ENCODE measurements at places on chromosomes 11 and 22. TPM values are rescaled to one million over a fixed set of nuclear protein-coding genes. Genes with fewer than 3 reads are reported as not detected.

ANO3 gene
- 2.2 TPM for total RNA-seq

LDHAL6A gene
- total RNA-seq = not detected

- DNase-seq = no peak
Observed at GRCh38 chr11:70298243-70298915, 27.9 kb downstream of the PPFIA1 start.

RASD2 gene
- total RNA-seq = 0.19 TPM

DNA sequence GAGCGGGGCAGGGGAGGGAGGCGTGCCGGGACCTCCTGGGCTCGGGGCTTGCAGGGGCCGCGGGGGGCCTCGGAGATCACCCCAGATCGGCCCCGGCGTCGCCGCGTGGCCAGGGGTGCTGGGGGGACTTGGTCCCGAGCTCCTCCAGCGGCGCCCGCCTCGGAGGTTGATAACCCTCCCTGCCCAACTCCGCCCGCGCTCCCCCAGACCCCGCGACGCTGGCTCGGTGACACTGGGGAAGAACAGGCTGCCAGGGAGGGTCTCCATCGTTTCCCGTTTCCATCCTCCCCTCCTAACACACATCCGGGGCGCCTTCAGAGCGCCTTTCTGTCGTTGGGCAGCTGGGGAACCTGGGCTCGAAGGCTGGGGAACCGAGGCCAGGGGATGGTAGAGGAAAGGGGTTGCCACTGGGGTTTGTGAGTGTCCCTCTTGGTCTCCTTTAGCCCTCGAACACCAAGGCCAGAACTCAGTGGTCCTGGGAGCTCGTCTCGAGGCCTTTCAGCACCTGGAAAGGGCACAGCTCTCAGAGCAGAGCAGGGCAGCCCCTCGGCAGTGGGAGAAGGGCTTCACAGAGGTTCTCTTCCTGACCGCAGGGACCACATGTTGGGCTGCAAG lies 431 bp downstream of the SLC37A2 start:
- DNase-seq = no peak

- DNase-seq = no peak
Observed at GRCh38 chr11:57566905-57567514, 462 bp downstream of the UBE2L6 start.

DNA sequence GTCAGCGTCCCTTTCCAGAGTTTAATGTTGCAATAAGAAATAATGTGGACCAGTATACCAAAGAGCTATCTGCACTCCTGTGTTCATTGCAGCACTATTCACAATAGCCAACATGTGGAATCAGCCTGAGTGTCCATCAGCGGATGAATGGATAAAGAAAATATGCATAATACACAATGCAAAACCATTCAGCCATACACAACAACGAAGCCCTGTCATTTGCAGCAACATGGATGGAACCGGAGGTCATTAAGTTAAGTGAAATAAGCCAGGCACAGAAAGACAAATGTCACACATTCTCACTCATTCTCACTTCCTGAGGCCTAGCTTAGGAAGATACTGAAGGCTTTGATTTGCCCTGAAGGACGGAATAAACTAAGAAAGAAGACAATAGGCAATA lies 22.1 kb downstream of the SLC5A4 start:
- no peak for DNase-seq

HNRNPUL2 gene
- 42.6 TPM for total RNA-seq

DNA sequence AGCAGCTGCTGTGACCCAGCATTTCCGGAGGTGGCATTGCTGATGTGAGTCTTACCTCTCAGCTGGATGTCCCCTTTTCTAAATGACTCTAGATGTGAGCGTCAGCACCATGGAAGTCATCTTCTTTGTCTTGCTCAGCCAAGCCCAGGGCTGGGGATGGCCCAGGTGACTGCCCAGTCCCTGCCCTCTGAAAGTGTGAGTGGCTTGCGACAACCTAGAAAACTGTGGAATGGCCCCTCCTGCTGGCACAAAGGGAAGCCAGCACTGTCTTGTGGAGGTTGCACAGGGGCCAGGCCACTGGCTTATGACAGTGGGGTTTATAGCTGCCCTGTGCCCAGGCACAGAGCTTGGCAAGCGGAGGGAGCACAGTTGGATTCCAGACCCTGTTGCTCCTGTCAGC lies 6.2 kb downstream of the TUB start:
- DNase-seq = no peak

SERHL2 gene
- 1.8 TPM for total RNA-seq

TUB gene
- 10.1 TPM for total RNA-seq

- no peak for DNase-seq
Observed at GRCh38 chr11:106446955-106447354, 369.5 kb downstream of the AASDHPPT start.

- no peak for DNase-seq
Observed at GRCh38 chr11:45809456-45810395, 4.8 kb downstream of the SLC35C1 start.

FAM83F gene
- 0.84 TPM for total RNA-seq

DNA sequence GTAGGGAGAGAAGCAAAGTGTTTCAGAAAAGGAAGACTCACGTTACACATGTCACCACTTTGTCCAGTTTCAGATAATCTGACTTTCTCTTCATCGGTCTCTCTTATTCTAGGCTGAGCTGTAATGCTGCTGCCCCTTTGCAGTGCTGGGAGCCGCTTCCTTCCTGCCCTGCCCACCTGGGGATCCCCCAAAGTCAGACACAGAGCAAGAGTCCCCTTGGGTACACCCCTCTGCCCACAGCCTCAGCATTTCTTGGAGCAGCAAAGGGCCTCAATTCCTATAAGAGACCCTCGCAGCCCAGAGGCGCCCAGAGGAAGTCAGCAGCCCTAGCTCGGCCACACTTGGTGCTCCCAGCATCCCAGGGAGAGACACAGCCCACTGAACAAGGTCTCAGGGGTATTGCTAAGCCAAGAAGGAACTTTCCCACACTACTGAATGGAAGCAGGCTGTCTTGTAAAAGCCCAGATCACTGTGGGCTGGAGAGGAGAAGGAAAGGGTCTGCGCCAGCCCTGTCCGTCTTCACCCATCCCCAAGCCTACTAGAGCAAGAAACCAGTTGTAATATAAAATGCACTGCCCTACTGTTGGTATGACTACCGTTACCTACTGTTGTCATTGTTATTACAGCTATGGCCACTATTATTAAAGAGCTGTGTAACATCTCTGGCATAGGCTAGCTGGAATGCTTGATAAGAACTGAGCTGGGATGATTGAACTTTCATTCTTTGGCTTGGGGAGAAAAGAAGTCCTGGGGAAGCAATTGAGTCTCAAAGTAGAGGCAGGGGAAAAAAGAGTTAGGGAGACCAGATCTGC lies 31.2 kb upstream of the SMIM35 start:
- no peak for DNase-seq

DNA sequence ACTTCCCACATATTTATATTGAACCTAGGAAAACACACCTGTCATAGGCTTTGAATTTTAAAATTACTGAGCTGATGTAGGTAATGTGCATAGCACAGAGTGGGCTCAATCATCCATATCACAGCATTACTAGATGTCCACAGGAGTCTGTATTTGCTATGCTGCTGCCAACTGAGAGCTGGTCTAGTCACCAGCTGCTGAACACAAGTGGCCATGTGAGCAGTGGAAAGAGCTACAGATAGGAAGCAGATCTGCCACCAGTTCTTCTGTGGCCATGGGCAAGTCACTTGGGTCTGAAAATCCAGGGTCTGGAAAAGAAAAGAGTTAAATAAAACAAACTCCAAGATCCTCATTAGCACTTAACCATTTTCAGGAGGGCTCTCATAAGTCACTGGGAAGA lies 91.8 kb downstream of the APIP start:
- DNase-seq = no peak

DNA sequence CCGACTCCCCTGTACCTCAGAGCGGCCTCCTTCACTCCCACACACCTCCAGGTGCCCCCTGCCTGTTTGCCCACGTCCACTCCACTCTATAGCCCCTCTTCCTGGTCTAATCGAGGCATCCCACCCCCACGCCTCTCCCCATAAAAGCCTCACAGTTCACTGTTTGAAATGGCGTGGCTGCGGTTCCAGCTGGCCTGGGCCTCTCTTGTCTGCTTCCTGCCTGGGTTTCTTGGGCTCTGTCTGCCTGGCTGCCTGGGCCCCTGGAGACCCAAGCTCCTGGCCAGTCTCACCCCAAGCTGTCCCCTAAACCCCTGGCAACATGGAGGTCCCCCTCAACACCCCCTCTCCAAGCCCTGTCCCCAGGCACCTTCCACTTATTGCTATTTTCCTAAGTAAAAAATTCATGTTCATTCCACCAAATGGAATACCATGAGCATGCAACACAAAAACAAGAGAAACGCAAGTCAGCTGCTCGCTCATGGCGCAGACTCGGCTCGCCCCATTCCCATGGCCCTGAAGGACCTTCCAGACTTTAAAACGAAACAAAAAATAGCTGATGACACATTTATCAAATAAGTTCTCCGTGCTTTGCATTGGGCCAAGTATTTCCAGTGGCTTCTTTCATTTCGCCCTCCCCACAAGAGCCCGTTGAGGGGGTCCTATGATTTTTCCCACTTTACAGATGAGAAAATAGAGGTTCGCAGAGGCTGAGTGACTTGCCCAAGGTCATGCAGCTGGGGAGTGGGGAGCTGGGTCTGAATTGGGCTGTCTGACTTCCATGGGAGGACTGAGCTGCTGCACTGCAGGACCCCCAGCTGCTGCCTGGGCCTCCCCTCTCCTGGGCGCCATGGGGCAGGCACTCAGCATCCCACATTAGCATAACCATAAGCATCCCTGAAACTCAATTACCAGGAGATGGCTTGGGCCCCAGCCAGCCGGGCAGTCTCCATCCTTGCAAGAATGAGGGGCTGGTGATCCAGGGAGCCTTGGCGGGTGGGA lies 11.7 kb upstream of the FLRT1 start:
- DNase-seq = no peak

- no peak for DNase-seq
Observed at GRCh38 chr11:36258730-36259360, 30.4 kb downstream of the COMMD9 start.

DNA sequence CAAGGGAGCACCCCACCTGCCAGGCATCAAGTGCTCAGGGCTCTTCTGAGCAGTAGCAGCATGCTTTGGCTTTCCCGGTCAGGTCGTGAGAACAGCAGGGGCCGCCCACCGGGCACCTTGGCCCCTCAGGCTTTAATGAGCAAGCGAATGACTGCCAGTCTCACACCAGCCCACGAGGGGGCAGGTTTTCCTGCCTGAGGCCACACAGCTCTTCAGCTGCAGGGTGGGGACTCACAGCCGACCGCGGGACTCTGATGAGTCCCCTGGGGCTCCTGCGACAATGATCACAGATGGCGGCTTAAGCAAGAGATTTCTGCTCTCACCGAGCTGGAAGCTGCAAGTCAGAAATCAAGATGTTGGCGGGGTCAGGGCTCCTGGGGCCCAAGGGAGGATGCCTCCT lies 14.3 kb upstream of the FGF19 start:
- no peak for DNase-seq

CERK gene
- total RNA-seq = 36.5 TPM

DNA sequence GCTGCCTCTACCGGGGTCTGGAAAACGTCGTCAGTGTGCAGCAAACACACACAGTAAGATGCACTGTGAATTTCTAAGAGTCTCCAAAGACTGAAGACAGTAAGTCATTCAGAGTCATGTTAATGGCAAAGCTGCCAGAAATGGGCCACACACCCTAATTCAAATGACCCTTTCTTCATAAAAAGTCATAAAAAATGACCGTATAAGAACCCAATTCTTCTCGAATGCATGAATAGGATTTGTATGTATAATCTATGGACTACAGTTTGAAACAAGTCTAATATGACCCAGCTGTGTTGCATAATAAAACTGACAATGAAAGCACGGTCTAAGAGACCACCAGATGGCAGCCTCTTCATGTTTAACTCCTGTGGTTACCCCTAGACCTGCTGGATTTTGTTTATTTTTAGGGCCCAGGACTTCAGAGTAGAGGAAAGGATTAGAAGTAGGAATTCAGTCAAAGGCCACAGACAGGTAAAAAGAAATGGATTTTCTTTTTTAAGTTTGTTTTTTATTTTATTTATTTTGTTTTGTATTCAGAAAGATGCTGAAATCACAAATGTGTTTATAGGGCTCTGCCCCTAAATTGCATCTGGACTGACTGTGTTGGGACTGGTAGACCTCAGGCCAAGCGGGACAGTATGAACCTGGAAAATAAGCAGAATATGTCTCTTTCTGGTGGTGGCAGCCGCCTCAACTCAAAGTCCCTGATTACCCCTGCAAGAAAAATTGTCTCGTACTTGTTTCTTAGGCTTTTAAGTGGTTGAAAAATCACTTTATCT lies 32.1 kb upstream of the SLC5A12 start:
- no peak for DNase-seq

DNA sequence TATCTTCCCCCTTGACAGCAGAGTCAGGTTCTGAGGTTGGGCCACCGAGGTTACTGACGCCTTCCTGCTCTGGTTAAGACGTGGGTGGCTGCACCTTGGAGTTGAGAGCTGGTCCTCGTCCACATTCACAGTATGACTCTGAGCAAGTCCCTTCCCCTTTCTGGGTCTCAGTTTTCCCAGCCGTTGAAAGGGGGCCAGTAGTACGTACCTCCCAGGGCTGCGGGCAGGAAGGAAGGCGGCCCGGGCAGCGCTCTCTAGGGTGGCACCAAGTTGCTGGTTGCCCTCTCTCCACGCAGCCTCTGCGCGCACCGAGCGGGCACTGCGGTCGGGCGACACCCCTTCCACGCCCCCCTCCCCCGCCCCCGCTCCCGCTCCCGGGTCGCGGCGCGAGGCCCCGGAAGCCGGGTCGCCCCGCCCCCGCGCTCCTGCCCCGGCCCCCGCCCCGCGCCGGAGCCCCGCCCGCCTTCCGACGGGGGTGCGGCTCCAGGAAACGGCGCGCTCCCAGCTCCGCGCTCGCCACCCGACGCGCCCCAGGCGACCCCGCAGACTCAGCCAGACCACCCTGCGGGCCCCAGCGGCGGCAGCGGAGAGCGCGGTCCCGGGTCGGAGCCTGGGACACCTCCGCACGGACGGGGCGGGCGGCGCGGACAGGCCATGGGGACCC lies at the start of gene EHBP1L1:
EHBP1L1 (plus strand) TSS at position 486 of the 664 bp plus-strand sequence. CDS start 250 bp downstream, outside the sequence.
- no peak for DNase-seq

Measured in omental fat pad (tissue), 4 donors.